Subcutaneous adipose tissue (tissue), 4 donors: ENCODE measurements at places on chromosomes 7 and 10. TPM values are rescaled to one million over a fixed set of nuclear protein-coding genes. Genes with fewer than 3 reads are reported as not detected.

TYW1B gene
- 1.8 TPM for total RNA-seq

FAM25G gene
- not detected for total RNA-seq

CYP3A4 gene
- not detected for total RNA-seq

PIP gene
- total RNA-seq, result not detected

TLX1 gene
- not detected for total RNA-seq

OIT3 gene
- not detected for total RNA-seq

MLXIPL gene
- 115 TPM for total RNA-seq

PRKAR2B gene
- 224 TPM for total RNA-seq

FAM13C gene
- 14.6 TPM for total RNA-seq

PARD3 gene
- 39.4 TPM for total RNA-seq

FOXI2 gene
- not detected for total RNA-seq

STRA8 gene
- not detected for total RNA-seq

CALHM3 gene
- total RNA-seq, result not detected

PEX1 gene
- total RNA-seq, result 22.2 TPM

ENKUR gene
- total RNA-seq, result not detected

ACTR3C gene
- 2.0 TPM for total RNA-seq

ZNF736 gene
- 7.3 TPM for total RNA-seq

SOSTDC1 gene
- total RNA-seq, result not detected

MRPL32 gene
- 49.0 TPM for total RNA-seq

CACNA2D1 gene
- total RNA-seq, result 58.5 TPM

UPF2 gene
- total RNA-seq, result 23.8 TPM

COG5 gene
- 53.7 TPM for total RNA-seq

CYP3A7 gene
- not detected for total RNA-seq

SPDYE3 gene
- not detected for total RNA-seq

PRPS1L1 gene
- not detected for total RNA-seq

FAM24B gene
- 1.9 TPM for total RNA-seq

PPA1 gene
- total RNA-seq, result 150 TPM

PRSS37 gene
- not detected for total RNA-seq

SH2D4B gene
- total RNA-seq, result not detected

VIPR2 gene
- 0.68 TPM for total RNA-seq

ERCC6 gene
- total RNA-seq, result 14.5 TPM

ACHE gene
- not detected for total RNA-seq

GRID1 gene
- total RNA-seq, result 1.1 TPM
